ENCODE measurements at places on chromosomes 13 and 19.

DNA sequence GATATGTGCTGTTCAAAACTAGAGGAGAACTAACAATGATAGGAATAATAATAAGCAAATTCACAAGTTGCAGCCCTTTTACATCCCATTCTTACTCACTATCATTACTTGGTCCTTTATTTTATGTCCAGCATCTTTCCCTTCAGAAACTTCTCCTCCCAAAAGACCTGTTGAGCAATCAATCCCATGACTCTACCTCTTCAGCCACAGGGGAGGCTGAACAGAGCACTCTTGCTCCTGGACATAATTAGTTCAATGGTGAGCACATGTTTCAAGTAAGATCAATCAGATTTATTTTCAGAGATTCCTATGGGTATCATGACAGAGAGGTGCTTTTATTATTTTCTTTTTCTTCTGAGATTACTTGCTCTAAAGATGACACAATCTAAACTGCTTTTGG lies 260.0 kb downstream of the COG6 start:
- no peak for DNase-seq

- no peak for DNase-seq
Measured at GRCh38 chr13:73998631-73999030, 135.6 kb downstream of the KLF12 start.

- DNase-seq = no peak
Measured at GRCh38 chr13:69970520-69970919, 137.1 kb upstream of the ATXN8OS start.

- DNase-seq = no peak
Measured at GRCh38 chr19:18446811-18447359, 9.0 kb upstream of the ISYNA1 start.

GRCh38 chr13:98503175-98504028 lies 73.5 kb downstream of the STK24 start:
- no peak for DNase-seq

GRCh38 chr19:8085598-8086408 lies 33.2 kb downstream of the CCL25 start:
- DNase-seq = no peak

GRCh38 chr13:110902370-110902769 lies 12.5 kb downstream of the ANKRD10 start:
- DNase-seq = no peak

DNA sequence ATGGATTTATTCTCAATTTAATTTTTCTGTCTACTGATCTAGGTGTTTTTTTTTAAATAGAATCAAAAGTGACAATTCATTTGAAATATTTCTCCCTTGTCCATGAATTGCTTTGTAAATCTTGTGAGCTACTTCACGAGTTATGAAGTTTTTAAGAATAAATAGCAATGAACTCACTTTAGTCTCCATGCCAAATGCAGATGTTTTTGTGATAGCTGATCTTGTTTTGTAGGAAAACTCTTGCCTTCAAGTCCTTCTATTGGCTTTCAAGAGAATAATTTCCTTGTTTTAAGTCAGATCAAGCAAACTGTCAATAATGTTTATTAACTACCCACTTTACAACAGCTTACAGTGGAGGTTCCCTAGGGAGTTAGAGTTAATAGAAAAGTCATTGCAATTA lies 99.8 kb downstream of the ITGBL1 start:
- DNase-seq = no peak

DNA sequence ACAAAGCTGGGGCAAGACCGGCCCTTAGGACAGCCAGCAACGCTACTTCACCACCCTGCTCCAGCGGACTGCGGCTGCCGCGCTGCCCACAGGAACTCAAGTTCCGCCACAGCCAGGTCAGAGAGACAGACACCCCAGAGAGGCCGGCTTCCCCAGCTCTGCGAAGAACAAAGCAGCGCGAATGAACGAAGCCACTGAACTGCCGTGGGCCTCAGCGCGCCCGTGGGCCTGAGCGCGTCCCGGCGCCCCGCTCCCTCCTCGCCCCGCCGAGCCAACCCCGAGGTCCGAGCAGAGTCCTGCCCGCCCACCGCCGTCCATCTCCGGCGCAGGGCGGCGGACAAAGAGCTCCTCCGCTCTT lies 158.4 kb downstream of the RNF17 start:
- no peak for DNase-seq

Data from stimulated activated CD4-positive, alpha-beta T cell treated with anti-CD3 and anti-CD28 coated beads, Interleukin-2, amount 100 ng/mL, for 4 hours (primary cell).